Fibroblast of the aortic adventitia (primary cell): ENCODE measurements at places on chromosomes 13 and 19.
A peak's percentile ranks its signal among the peaks of the same experiment; 100 is the strongest.

GRCh38 chr19:18287836-18288772, 6.7 kb upstream of the JUND start:
- no peak for DNase-seq

- peak; percentile 36 for DNase-seq
Observed at GRCh38 chr13:20826843-20827560, 53.2 kb upstream of the EEF1AKMT1 start.

DNA sequence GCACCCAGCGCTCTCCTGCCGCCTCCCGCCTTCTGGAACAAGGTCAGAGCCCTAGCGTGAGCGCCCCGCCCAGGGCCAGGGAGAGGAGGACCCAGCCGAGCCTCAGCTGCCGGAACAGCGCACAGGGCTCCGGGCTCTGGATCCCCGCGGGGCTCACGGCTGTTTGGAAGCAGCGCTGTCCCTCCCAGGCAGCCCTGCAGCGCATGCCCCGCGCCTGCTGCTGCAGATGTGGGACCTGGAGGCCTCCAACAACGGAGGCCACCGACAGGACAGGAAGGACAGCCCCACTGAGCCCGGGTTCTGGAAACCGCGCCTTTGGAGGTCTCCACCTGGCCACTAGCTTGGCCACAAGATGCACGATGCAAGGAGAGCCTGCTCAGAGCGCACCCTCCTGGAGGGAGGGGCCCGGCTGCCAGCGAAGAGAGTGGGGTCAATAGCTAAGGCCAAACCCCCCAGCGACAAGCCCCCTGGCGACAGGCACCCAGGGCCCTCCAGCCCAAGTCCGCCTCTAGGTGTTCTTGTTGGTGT, 12.6 kb downstream of the ZSCAN18 start:
- DNase-seq, result no peak

DNA sequence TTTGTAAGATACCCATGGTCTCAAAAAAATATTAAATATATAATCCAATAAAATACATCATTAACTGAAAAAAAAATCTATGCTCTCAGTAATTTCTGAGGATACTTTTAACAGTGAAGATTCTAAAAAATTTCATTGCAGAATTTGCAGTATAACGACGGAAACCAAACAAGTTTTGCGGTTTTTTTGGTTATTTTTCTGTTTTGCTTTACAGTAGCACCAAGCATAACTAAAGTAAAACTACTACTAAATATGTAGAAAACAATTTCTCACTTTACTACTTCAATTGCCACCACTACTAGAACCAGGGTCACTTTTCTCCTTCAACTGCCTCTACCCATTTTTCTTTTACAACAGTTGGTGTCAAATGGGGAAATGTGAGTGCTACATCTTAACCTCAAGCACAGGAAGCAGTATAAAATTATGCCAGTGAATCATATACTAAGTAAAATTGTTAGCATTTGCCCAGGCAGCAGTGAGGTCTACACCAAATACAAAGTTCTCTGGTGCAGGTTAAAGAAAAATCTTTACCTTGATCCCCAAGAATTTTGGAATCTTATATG, 24.1 kb downstream of the MICU2 start:
- no peak for DNase-seq

DNA sequence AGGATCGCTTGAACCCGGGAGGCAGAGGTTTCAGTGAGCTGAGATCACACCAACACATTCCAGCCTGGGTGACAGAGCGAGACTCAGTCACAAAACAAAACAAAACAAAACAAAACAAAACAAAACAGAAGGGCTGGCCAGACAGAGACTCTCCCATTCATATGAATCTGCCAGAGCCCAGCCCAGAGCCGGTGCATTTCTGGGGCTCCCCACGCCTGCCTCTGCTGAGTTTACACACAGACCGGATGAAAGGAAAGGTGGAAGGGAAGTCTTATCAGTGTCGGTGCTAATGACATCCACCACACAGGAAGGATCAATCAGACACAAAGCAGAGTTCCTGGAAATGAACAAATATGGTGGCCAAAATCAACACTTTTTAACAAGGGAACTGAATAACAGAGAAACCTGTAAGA, 6.8 kb downstream of the TRAPPC6A start:
- DNase-seq, result no peak

DNA sequence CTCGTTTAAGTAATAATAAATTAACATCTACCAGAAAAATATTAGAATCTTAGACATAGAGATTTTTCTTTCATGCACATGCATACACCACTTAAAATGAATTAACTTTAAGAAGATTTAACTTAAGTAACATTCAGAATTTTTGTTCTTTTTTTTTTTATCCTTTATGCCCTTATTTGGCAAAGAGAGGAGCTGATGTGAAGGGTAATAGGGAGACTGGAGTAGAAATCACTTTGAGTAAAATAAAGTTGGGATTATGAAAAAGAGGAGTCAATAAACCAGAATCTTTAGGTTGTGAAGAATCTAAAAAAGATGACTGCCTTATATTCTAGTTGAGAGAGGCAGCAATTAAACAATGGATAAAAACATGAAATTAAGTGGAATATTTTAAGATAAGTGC, 18.8 kb upstream of the MIR17HG start:
- no peak for DNase-seq

GRCh38 chr19:52022193-52022592, 6.0 kb downstream of the ZNF614 start:
- no peak for DNase-seq

DNA sequence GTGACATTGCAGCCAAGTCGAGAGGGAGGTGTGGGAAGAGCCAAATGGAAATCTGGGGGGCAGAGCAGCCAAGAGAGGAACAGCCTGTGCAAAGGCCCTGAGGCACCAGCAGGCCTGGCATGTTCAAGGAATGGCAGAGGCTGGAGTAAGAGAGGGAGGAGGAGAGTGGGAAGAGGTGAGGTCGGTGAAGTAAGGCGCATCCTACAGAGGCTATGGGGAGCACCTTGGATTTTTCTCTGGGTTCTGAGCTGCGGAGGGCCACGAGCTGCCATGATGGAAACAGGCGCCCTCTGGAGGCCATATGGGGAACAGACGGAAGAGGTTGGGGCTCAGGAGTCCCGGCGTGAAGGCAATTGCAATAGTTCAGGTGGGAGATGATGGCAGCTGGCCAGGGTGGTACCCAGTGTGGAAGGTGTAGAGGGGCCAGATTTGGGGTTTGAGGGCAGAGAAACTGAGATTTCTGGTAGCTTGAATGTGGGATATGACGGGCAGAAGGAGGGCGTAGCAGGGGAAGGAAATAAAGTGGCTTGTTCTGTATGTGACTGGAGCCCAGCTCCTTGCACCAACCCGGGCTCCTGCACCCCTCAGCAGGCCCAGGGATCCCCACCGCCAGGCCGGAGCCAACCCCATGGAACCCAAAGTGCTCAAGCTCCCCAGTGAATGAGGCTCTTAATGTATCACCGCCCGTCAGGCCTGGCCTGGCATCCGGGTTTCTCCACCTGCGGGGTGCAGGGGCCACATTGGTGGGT, 20.5 kb upstream of the STRN4 start:
- peak; percentile 31 for DNase-seq

- peak; percentile 93 for DNase-seq
Observed at GRCh38 chr19:16324384-16325160, at the start of gene KLF2. TSS of gene KLF2 (plus strand) at chr19:16324826. CDS start at chr19:16324924, 98 bp downstream.

DNA sequence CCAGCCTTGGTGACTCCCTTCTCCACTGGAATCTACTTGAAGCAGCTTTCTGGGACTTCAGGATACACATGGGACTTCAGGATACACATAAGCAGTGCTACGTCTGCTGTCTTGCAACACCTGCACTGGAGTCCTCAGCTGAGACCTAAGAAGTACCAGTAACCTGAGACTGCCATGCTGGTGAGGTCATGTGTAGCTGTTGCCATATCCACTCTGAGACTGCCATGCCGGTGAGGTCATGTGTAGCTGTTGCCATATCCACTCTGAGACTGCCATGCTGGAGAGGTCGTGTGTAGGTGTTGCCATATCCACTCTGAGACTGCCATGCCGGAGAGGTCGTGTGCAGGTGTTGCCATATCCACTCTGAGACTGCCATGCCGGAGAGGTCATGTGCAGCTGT, 937.9 kb downstream of the EFNB2 start:
- DNase-seq, result no peak

DNA sequence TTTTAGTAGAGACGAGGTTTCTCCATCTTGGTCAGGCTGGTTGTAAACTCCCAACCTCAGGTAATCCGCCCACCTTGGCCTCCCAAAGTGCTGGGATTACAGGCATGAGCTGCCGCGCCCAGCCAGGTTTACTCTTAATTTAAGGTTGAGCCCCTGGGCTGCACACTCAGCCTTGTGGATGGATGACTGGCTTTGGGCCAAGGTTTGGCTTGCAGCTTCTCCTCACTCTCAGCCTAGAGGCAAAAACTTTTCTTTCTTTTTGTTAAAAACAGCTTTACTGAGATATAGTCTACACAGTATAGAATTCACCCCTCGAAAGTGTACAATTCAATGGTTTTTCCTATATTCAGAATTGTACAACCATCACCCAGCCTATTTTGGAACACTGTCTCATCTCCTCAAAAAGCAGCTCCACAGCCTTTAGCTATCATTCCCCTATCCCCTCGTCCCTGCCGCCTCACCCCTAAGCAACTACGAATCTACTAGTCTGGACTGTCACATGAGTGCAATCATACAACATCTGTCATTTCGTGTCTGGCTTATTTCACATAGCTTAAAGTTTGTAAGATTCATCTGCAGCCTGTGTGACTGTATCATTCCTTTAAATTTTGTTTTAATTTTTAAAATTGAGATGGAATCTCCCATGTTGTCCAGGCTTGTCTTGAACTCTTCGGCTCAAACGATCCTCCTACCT, 14.5 kb upstream of the TSPAN16 start:
- no peak for DNase-seq

GRCh38 chr19:17074634-17075034, 618 bp downstream of the HAUS8 start:
- DNase-seq, result no peak

DNA sequence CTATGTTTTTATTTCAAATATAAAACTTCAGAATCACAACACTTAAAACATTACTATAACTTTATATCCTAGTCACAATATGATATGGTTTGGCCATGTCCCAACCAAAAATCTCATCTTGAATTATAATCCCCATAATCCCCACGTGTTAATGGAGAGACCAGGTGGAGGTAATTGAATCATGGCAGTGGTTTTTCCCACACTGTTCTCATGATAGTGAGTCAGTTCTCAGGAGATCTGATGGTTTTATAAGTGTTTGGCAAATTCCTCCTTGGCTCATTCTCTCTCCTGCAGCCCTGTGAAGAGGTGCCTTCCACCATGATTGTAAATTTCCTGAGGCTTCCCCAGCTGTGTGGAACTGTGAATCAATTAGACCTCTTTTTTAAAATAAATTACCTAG, 307.6 kb downstream of the SPRY2 start:
- DNase-seq, result no peak

- no peak for DNase-seq
Observed at GRCh38 chr13:24625870-24626849, 54.0 kb upstream of the ATP12A start.

DNA sequence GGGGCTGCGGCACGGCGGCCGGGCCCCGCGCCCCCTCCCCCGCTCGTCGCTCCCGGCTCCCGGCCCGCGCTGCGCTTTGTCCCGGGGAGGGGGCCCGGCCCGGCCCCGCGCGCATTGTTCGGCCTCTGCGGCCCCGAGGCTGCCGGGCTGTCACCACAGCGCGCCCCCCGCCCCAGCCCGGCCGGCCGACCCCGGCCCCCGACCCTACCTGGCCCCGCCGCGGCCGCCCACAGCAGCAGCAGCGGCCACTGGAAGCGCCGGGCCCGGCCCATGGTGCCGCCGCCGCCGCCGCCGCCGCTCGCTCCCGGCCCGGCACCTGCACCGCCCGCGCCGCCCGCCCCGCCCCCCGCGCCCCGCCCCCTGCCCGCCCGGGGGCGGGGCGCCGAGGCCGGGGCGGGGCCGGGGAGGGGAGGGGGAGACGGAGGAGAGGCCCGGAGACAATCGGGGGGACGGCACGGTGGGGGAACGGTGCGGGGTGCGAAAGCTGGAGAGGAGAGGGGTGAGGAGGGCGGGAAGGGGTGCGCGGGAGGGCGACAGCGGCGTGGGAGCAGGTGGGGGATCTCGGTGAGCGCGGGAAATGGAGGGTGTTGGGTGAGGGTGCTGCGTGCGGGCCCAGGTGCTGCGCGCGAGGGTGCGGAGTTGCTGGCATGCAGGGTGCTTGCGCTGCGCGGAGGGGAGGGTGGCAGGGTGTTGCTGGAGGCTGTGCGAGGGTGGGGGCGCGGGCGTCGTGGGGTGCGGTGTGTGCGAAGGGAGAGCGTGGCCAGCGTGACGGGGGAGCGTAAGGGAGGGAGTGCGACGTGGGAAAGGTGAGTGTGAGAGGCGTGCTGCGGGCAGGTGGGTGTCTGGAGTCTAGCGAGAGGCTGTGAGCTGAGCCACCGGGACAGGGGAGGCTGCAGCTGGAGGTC, at the start of gene CADM4:
Gene CADM4 (minus strand): TSS at position 332 of the 905 bp plus-strand sequence. CDS start 60 bp downstream, at position 272.
- DNase-seq, result no peak

GRCh38 chr19:23183251-23183650, 66.4 kb downstream of the ZNF730 start:
- DNase-seq, result no peak

GRCh38 chr13:32233062-32233461, 82.1 kb downstream of the ZAR1L start:
- DNase-seq, result no peak

DNA sequence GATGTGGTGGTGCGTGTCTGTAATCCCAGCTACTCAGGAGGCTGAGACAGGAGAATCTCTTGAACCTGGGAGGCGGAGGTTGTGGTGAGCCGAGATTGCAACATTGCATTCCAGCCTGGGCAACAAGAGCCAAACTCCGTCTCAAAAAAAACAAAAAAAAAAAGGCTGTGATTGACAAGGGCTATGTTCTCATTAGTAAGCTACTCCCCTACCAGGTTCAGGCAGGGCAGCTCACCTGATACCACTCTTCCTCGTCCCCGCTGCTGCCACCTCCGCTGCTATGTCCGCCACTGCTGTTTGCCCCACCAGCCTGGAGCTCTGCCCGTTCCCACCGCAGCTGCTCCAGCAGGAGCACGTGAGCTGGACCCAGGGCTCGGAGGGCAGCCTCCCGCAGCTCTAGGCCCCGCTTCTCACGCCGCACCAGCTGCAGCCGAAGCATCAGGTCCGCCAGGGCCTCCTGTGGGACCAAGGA, 9.4 kb downstream of the USHBP1 start:
- no peak for DNase-seq

DNA sequence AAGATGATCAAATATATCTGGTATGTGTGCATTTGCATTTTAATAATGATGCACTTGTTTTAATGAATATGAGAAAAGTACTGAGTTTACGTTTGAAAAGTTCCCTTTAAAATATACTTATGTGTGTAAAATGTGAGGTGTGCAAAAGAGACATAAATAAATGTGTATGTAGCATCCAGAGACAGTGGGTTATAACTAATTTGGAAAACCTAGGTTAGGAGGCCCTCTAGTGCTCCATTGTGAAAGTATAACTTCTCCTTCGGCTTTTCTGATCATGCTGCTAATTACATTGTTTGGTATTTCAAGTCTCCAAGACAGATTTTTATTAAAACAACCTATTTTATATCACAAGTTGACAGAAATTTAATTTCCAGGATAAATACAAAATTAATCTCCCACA, 30.1 kb downstream of the SCEL start:
- DNase-seq, result peak; percentile 59

GRCh38 chr19:55146078-55146704, 2.8 kb downstream of the TNNT1 start:
- no peak for DNase-seq
